ENCODE measurements at places on chromosomes 2 and 18. TPM values are rescaled to one million over a fixed set of nuclear protein-coding genes. Genes with fewer than 3 reads are reported as not detected.

DNA sequence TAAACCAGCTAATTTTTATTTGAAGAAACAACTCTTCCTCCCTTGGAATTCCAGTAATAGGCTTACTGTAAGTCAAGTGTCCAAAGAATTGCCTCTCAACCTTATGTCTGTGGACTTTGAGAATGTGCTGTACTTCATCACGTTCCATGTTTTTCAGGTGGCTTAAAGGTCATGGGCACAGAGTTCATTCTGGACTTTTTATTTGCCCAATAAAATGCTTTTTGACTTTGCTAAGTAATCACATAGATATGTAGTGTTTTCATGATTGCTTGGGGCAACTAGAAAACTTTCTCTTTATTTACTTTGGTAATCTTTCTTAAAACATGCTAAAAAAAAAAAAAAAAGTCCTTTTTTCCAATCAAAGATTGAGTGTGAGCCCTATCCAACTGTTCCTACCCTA lies 10.4 kb upstream of the DNAH7 start:
- DNase-seq, result no peak
- H3K4me3 ChIP-seq, result no peak overlapping the region
- no peak overlapping the region for H3K27ac ChIP-seq
- peaks cover 17% of the 10 kb centered on the region for H3K4me1 ChIP-seq

DNA sequence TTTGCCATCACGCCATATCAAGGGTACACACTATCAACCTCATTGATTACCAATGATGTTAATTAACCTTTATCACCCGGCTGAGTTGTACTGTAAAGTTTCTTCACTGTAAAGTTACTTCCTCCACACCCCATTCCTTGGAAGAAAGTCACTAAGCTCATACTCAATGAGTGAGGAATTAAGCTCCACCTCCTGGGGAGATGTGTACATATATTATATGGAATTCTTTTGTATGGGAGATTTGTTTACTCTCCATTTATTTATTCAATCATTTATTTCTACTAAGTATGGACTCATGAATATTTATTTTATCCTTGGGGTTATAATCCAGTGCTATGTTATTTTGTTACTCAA lies 56.8 kb downstream of the C2orf74 start:
- no peak for DNase-seq
- no peaks in the 10 kb centered on the region for H3K27me3 ChIP-seq
- H3K27ac ChIP-seq, result no peak overlapping the region

DNA sequence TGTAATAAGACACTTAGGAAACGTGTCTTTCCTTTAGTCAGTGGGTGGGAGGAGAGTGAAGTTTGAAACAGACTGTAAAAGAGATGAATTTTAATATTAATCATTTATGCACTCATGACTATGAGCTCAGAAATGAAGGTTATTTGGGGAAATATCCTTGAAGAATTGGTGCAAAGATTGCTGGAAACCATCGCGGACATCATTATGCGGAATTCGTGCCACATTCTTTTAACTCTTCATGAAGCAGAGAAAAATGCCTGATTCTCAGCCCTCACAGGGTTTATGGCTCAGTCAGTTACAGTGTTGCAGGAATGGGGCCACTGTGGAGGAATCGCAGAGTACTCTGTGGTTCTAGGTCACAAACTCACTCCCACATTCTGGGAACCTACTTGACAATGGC lies 109.7 kb downstream of the RGPD3 start:
- peaks cover 7% of the 10 kb centered on the region for H3K4me1 ChIP-seq
- no peaks in the 10 kb centered on the region for H3K36me3 ChIP-seq
- H3K4me3 ChIP-seq, result no peak overlapping the region
- peaks cover 38% of the 10 kb centered on the region for H3K27me3 ChIP-seq
- H3K27ac ChIP-seq, result no peak overlapping the region
- no peak for DNase-seq

DNA sequence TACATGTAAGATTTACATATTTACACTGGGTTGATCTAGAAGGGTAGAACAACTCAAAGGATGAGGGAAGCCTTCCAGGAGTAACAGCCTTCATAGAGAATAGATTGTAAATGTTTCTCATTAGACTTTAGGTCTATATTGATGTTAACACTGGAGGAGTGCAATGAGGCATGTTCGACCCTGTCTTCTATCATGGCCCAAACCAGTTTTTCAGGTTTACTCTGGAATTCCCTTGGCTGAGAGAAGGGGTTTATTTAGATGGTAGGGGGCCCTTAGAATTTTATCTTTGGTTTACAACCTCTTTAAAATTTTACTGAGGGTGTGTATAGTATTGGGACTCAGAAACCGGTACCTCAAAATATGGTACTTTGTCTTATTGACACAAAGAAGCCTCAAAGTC lies 634.9 kb upstream of the PIK3C3 start:
- no peaks in the 10 kb centered on the region for H3K36me3 ChIP-seq
- no peaks in the 10 kb centered on the region for H3K4me1 ChIP-seq
- DNase-seq, result no peak
- H3K4me3 ChIP-seq, result no peak overlapping the region

GRCh38 chr18:75408554-75409506 lies 18.7 kb downstream of the SMIM21 start:
- H3K4me1 ChIP-seq, result peaks cover 3% of the 10 kb centered on the region
- no peak for DNase-seq
- H3K4me3 ChIP-seq, result no peak overlapping the region

DNA sequence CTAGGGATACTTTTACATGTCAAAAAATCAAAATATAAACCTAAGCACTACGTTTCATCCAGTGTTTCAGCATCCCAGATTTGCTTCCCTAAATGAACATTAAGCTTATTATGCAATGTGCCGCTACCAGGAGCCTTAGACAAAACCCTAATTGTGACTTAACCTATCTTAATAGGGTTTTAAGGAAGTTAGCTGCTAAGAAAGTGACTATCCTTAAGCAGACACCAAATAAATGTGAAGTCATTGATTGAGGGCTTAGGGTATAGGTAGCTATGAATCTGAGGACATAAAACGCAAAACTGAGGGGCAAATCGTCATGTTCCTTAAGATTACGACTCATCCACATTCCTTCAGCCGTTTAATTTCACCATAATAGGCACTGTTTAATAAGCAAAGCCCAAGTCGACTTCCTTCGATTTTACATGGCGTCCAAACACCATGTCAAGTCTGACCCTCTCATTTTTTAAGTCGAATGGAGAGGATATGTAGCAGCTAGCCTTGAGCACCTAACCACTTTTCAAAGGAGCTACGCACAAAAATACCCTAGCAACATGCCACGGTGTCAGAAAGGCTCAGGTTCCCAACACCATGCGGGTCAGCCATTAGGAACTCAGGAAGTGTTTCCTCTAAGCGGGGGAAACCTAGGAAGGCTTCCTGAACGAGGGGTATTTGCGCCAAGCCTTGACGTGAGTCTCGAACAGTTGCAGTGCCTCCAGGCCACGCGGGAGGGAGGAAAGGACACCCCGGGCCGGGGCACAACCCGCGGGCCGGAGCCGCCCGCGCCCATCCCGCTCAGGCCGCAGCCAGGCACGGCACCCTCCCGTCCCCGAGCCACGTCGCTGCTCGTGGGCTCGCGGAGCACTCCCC lies 1.0 kb downstream of the HDLBP start:
- no peaks in the 10 kb centered on the region for H3K27me3 ChIP-seq
- peaks cover 15% of the 10 kb centered on the region for H3K36me3 ChIP-seq

GRCh38 chr18:47915229-47915628 lies 15.2 kb downstream of the SMAD2 start:
- no peak overlapping the region for H3K27ac ChIP-seq
- no peak overlapping the region for H3K4me3 ChIP-seq
- H3K27me3 ChIP-seq, result no peaks in the 10 kb centered on the region
- peaks cover 20% of the 10 kb centered on the region for H3K36me3 ChIP-seq
- no peak for DNase-seq

- peaks cover 6% of the 10 kb centered on the region for H3K27me3 ChIP-seq
- no peak overlapping the region for H3K4me3 ChIP-seq
- no peak for DNase-seq
- no peak overlapping the region for H3K27ac ChIP-seq
- H3K4me1 ChIP-seq, result no peaks in the 10 kb centered on the region
These were observed 182.5 kb upstream of the RAB6C start for GRCh38 chr2:129796801-129797488.

DNA sequence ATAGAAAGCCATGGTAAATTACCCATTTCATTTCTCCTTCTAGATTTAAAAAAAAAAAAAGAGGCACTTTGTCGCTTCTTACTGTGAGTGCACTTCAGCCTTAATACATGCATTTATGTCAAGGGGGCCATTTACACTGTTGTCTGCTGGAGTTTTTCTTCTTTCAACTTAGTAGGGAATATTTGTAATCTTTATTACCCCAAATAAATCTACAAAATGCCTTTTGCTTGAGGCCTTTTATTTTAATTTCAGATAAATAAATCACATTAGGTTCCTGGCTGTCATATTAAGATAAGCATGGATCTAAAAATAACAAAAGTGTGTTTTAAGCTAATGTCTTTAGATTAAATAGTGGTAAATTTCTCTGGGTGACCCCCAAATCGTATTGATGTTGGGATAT lies 276.0 kb downstream of the NCKAP5 start:
- no peak overlapping the region for H3K27ac ChIP-seq
- H3K27me3 ChIP-seq, result no peaks in the 10 kb centered on the region
- no peaks in the 10 kb centered on the region for H3K36me3 ChIP-seq
- no peak overlapping the region for H3K4me3 ChIP-seq

GRCh38 chr2:174066871-174067270 lies 101.7 kb upstream of the SP3 start:
- peaks cover 20% of the 10 kb centered on the region for H3K27me3 ChIP-seq
- H3K4me1 ChIP-seq, result no peaks in the 10 kb centered on the region
- no peak overlapping the region for H3K4me3 ChIP-seq

DNA sequence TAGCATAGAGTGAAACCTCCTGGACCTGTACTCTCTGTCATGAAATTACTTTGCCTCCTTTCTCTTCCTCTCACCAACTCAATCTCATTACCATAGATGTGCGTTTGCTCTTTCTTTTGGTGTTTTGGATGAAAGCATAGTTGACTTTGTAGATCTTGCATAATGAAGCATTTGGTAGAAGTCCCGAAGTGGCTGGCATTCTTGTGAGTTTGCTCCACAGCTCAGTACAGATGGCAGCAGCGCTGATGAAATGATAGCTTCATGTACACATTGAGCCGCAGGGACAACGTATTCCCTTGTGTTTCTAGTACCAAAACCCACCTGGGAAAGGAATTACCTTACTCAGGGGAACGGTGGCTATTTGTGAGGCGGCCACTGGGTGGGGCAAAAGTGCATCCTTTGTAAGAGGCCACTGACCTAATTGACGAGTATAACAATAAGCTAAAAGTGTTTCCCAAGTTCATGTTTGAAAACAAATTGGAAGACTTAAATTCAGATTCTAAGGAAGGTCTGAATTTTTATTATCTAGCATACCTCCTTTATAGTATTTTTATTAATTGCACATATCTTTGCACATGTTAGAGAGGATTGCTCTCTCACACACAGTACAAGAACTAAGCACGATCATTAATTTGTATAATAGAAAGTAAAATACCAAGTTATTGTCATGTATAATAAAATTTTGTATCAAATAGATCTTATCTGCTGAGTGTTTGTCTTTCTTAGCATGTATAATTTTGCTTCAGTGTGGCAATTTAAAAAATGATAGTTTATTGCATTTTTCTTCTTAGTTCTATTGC lies 25.4 kb upstream of the CDH7 start:
- H3K36me3 ChIP-seq, result no peaks in the 10 kb centered on the region
- H3K27me3 ChIP-seq, result no peaks in the 10 kb centered on the region
- no peak overlapping the region for H3K27ac ChIP-seq
- no peaks in the 10 kb centered on the region for H3K4me1 ChIP-seq
- no peak overlapping the region for H3K4me3 ChIP-seq

DNA sequence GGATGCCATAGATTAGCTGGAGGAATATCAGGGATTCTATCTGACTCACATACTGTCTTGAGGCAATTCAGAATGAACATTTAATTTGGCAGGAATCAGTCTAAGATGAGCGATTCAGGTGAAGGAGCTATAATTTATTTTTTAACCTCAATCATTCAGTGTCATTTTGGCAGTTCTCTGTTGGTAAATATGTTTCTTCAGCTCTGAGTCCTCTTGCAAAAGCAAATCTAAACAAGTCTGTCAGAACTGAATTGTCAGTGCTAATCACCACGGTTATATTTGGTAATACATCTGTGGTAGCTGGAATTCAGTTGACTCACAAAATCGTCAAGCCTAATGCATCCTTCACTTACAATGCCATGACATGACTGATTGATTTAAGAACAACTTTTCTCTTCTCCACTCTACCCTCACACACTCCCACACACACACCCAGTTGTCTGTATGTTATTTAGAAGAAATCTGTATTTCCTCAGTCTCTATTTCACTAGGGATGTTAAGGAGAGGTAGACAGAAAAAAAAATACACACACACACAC lies 516.6 kb upstream of the NXPH2 start:
- no peak overlapping the region for H3K4me3 ChIP-seq
- no peaks in the 10 kb centered on the region for H3K36me3 ChIP-seq
- H3K4me1 ChIP-seq, result no peaks in the 10 kb centered on the region
- no peaks in the 10 kb centered on the region for H3K27me3 ChIP-seq

DNA sequence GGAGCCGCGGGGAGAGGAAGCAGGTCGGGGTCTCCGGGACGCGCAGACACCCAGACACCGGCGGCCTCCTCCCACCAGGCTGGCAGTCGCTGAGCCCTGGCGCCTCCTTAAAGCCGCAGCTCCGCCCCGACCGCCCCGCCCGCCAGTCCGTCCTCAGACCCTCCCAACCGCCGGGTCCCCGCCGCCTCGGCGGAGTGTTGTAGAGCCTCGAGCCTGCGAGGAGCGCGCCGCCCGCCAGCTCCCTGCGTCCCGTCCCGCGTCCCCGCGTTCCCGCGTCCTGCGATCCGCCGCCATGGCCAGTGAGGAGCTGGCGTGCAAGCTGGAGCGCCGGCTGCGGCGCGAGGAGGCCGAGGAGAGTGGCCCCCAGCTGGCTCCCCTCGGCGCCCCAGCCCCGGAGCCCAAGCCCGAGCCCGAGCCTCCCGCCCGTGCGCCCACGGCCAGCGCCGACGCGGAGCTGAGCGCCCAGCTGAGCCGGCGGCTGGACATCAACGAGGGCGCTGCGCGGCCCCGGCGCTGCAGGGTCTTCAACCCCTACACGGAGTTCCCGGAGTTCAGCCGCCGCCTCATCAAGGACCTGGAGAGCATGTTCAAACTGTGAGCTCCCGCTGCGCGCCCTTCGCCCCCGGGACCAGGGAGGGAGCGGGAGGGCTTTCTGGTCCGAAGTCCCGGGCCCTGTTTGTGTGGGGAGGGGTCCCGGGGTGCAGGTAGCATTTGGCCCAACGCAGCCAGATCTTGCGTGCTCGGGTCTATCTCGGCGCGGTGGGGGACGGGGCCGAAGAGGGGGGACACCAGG lies at the start of gene EFHD1:
TSS of gene EFHD1 (plus strand) at position 192 of the 793 bp plus-strand sequence. CDS start at position 293, 101 bp downstream.
- H3K27me3 ChIP-seq, result peaks cover 51% of the 10 kb centered on the region
- H3K27ac ChIP-seq, result no peak within 1 kb of the TSS
- peak; percentile 74 for DNase-seq
- peaks cover 3% of the 10 kb centered on the region for H3K4me1 ChIP-seq

GRCh38 chr18:23143016-23143814 lies 7.9 kb downstream of the CABLES1 start:
- peaks cover 14% of the 10 kb centered on the region for H3K27me3 ChIP-seq
- no peaks in the 10 kb centered on the region for H3K36me3 ChIP-seq
- H3K4me1 ChIP-seq, result peaks cover 22% of the 10 kb centered on the region
- no peak for DNase-seq
- peak overlapping the region; percentile 18 for H3K27ac ChIP-seq
- H3K4me3 ChIP-seq, result no peak overlapping the region

Gene PAX3
- not detected for total RNA-seq

Gene TMEM17
- total RNA-seq, result not detected

Gene SIGLEC15
- not detected for total RNA-seq

Gene ADRA2B
- 0.26 TPM for total RNA-seq

Gene PJVK
- total RNA-seq, result 2.5 TPM

Gene SERPINB12
- not detected for total RNA-seq

Gene SP9
- not detected for total RNA-seq
